ENCODE measurements at places on chromosomes 4 and X. TPM values are rescaled to one million over a fixed set of nuclear protein-coding genes. Genes with fewer than 3 reads are reported as not detected.

DNA sequence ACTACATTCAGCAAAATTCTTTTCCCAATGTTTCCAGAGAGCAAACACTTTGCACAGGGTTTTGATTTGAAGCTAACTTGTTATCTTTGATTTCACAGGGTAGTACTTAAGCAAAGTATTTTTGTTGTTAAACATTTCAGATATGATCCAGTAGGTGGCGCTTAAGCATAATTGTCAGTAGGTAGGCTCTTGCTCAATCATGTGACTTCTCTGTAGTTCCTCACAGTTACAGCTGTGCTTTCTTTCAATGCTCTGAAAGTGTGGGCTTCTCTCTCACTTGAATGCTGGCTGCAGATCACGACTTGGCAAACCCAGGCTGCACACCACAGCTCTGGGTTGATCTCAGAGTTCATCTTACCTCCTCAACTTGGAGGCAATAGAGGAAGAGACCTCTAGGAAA is 1016.5 kb downstream of the SH3BGRL start:
- no peak for DNase-seq

- DNase-seq, result no peak
These were observed 1603.9 kb downstream of the ADGRL3 start for GRCh38 chr4:62804075-62804474.

DNA sequence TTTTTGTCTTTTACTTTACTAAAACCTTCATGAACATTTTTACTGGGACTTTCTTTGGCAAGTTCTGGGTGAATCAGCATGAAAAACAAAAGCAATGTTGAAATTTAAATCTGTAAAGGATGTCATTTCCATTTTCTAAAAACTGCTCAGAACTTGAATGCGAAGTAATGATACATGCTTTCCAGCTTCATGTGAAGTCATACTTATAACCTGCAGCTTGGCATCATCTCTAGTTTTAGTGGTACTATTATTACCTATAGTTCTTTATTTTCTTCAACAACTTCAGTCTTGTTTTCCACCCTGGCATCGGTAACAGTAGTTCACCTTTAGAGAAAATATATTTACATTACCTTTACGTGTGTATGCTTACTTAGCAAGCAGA is 421.4 kb upstream of the DIPK2B start:
- DNase-seq, result no peak

- DNase-seq, result no peak
These were observed 72.3 kb upstream of the EFHC2 start for GRCh38 chrX:44415639-44416386.

DNA sequence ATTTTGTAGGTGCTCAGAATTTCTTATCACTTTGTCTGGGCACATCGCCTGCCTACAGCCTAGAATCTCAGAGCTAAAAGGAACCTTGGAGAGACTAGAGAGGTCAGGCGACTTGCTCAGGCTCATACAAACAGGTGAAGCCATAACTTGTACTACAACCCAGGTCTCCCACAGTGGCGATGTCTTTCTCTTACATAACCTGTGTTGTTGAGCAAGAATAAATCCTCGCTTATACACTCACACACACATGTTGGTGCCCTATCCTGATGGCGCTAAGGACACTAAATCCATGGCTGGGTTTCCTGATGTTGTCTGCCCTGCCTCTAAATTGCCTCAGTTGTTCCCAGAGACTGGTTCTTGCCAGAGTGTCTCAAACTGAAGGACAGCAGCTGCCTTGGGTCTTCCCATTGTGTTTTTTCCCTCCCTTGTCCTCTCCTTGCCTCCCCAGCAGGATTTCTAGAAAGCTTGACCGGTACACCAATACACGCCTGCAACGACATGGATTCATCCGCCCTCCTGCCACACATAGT is 1.6 kb downstream of the TSC22D3 start:
- DNase-seq, result no peak

Gene LNX1
- total RNA-seq, result 11.5 TPM

DNA sequence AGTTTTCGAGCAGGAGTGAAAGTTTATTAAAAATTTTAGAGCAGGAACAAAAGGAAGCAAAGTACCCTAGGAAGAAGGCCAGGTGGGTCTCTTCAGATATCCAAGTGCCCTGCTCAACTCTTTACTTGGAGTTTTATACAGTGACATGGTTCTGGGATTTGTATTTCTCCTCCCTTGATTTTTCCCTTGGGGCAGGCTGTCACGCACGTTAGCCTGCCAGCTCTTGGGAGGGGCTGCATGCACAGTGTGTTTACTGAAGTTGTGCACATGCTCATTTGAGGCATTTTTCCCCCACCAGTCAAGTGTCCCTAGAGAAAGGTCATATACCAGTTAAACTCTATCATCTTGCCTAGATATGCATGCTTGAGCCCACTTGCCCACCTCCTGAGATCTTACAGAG is 102.5 kb upstream of the GABRA2 start:
- no peak for DNase-seq

Gene VSIG4
- 38.4 TPM for total RNA-seq

DNA sequence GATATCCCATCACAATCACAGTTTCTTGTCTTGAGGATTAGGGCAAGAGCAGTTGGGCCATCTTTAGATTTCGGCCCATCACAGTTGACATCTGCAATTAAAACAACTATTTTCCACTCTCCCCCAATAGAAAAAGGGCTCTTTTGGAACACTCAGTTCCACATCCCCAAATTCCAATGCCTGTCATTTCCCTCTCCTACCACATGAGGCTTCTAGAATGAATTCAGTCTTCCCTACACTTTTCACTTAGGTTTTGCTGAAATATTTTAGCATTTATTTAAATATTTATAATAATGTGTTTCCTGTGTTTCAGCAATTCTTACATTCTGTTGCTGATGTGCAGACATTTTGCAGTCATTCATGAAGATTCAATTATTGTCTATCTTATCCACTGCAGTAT is 118.4 kb downstream of the COX18 start:
- DNase-seq, result no peak

DNA sequence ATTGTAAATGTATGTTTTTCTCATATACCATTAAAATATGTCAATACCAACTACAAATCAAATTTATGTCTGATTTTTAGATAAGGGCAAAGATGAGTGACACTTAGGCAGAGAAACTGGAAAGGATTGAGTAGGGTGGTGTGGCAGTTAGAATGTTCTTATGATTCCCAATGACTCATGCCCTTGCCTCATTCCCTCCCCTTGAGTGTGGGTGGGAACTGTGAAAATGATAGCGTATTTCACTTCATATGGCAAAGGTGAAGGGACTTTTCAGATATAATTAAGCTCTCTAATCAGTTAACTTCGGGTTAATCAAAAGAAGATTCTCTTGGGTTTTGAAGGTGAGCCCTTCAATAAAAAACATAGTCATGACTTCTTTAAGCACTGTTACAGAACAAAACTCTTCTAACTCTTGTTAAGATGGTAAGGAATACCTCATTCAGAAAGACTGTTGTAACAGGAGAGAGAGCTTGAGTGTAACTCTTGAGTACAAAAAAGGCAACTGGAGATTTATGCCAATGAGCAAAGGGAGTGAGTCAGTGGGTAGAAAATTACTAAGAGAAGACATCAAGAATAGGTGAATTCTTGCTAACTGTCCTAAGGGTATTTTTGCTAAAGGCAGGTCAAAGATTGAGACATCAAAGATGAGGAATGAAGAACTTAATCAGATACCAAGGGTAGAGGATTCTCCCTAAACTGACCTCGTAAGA is 329.5 kb downstream of the KCTD8 start:
- DNase-seq, result no peak

DNA sequence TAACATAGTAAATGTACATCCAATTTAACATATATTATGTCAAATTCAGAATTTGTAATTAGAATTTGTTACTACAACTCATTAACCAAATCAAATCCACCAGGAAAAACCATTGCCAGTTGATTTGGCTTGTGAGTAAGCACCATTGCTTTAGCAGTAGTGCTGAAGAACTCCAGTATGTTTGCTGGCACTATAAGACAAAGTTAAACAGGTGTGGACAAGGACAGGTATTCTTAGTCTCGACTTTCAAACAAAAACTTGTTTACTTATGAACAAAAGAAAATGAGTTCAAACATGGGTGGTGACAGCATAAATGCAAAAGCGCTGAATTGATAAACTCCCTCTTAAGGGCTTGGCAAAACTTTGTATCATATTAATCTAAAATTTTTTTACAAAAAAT is 1.3 kb upstream of the ADH7 start:
- DNase-seq, result no peak

GRCh38 chr4:166019441-166020220 is 146.6 kb downstream of the TLL1 start:
- DNase-seq, result no peak

DNA sequence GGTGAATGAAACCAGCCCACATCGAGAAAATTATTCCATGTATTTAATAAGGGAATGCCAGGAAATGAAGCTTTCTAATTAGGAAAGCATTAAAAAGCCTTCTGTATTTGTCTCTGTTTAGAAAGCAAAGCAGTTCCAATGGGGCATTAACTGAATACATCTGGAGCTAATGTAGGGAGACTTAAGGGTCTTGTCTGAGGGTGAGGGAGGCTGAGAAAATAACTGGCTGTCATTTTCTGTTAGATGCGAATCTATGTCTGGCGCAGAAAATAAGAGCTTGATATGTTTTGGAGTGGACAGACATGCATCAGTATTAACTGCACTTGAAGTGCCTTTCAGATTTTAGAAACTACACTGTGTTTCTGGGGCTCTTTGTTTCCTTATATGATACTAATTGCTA is 111.3 kb downstream of the KLHL8 start:
- no peak for DNase-seq

Gene AKAP14
- total RNA-seq, result not detected

DNA sequence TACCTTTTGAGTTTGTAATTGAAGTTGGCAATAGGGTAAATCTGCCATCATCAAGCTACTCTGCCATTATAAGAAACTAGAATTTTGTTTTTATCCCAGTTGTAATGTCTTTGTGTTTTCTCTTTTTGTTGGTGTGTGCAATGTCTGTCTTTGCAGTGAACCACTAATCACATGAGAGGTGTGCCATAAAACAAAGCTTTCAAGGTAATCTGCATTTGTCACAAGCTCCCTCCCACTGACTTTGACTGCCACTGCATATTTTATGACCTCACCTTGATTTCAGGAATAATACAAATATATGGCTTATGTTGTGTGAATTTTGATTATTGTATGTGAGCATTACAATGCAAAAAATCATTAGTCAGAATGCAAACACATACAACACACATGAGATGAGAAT is 9.0 kb upstream of the GBA3 start:
- no peak for DNase-seq

DNA sequence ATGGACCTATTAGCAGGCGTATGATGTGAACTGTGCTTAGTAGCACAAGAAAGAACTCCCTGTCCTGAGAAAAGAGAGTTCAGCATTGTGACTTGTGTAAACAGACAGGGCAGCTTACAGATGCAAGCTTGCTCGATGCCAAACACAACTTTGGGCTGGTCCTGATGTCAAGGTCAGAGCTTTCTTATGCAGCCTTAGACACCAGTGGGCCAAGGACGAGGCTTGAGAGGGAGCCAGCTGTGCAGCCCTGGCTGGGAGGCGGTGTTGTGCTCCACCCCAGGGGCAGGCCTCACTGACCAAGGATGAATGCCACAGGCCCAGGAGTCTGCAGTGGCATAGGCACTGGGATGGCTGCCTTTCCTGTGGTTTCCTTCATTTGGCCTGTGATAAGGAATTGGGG is 35.4 kb downstream of the JADE1 start:
- DNase-seq, result peak; percentile 87

Gene FMR1NB
- total RNA-seq, result not detected

- no peak for DNase-seq
These were observed 46.7 kb upstream of the BTC start for GRCh38 chr4:74840936-74841509.

DNA sequence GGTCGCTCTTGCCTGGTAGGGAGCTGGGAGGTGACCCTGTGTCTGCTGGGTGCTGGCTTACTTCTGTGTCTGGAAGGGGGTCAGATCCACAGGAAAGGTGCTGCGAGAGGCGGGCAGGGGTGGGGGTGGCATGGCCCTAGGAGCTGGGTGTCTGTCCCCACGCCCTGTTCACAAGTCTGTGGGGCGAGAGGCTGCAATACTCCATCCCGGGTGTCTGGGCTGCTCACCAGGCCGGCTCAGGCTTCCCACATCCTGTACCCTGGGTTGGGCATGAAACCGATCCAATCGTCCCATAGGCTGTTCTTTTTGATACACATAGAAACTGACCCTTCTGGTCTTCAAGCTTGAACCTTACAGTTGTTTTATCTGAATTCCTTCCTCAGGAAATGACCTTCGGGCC is 993 bp upstream of the CTAG2 start:
- DNase-seq, result no peak

DNA sequence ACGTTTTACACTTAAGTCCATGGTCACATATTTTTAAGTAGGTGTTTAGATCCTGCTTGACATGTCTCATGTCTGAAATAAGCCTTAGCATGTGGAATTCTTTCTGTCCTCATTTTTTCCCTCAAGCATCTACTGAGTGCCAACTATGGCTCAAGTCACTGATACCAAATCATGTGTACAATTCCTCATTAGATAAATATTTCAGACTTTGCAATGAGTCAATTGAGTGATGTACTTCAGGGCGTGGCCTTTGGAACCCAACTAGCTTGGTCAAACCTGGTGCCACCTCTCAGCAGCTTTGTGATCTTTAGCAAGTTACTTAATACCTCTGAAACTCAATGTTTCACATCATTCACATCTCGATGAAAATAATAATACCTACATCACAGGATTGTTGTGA is 12.6 kb upstream of the JADE1 start:
- no peak for DNase-seq

- DNase-seq, result no peak
These were observed 72.8 kb upstream of the MTNR1A start for GRCh38 chr4:186628058-186628711.

Gene TCEAL6
- total RNA-seq, result not detected

DNA sequence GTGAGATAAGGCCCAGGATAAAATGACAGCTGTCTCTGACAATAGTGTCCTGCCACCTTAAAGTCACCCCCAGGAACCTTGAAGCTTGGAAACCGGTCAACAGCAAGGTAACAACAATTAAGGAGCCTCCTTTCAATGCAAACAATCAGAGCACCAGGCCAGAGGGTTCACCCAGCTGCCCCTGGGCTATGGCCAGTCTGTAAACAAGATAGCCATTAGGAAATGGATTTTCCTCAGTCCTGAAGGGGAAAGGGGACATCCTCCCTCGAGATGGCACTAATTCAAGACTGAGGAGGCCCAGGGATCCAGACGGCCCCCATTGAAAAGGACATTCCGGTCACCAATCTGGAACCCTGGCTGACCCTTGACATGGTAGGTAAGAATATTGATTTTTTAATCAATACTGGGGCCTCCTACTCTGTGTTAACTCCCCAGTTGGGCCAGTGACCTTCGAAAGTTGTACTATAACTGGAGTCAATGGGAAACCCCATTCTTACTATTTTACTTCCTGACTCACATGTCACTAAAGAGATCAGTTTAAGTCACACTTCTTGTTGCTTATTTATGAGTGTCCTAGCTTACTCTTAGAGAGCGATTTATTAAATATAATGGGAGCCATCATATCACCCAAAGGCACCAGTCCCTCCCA is 61.7 kb upstream of the CT45A1 start:
- DNase-seq, result no peak

DNA sequence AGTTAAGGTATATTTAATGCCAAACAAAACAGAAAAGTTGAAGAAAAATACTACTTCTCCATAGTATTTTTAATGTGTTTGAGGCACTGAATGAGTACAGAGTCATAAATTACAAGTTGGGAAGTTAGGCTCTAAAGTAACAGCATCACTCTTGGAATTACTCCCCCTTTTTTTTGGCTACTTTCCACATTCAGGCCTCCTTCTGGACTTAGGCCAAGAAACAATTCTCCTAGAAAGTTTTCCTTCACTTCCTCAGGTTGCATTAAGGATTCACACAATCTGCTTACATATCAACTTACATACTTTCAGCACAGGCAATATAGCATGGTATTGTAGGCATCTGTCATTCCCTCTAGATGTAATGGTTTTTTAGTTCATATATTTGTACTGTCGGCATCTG is 52.1 kb downstream of the TMEM165 start:
- DNase-seq, result no peak

All from right cardiac atrium (tissue), 5 donors.